Aorta (tissue), 5 donors: ENCODE measurements at places on chromosomes 12 and 14. TPM values are rescaled to one million over a fixed set of nuclear protein-coding genes. Genes with fewer than 3 reads are reported as not detected.

Gene KRT74
- polyA plus RNA-seq, result not detected

- DNase-seq, result no peak
These were observed 2.9 kb upstream of the COL2A1 start for GRCh38 chr12:48007206-48007605.

GRCh38 chr14:22184157-22184829 lies 404.7 kb downstream of the DAD1 start:
- no peak for DNase-seq

- DNase-seq, result no peak
These were observed 154.8 kb downstream of the PTCSC3 start for GRCh38 chr14:36021591-36022320.

Gene CHURC1
- 76.4 TPM for polyA plus RNA-seq

DNA sequence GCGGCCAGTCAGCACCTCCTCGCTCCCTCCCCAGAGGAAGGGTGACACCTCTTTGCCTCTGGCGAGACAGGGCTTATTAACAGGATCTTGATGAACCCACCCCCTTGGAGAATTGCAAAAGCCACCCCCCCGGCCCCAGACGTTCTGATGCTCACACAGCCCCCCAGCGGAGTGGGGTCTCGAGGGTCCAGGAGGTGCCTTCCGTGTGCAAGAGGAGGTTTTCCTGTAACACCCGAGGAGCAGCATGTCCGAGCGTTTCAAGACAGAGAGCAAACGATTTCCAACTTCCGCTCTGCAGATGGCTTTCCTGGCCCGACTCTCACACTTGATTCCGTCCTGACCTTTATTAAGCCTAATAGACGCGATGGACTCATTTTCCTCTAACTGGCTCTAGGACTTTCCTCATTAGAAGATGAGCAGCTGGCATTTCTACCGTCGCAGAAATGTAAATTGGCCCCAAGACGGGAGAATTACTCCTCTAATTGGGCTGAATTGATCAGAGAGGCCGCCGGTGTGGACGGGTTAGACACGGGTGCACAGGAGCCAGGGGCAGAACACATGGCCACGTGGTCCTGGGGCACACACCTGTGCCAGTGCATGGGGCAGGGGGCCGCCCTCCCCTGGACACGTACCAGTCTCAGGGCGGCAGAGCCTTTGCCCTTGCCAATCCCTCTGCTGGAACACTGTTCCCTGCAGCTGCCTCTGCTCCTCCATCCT lies 84.4 kb downstream of the NOC4L start:
- peak; percentile 68 for DNase-seq

Gene ST8SIA1
- 10.4 TPM for polyA plus RNA-seq

DNA sequence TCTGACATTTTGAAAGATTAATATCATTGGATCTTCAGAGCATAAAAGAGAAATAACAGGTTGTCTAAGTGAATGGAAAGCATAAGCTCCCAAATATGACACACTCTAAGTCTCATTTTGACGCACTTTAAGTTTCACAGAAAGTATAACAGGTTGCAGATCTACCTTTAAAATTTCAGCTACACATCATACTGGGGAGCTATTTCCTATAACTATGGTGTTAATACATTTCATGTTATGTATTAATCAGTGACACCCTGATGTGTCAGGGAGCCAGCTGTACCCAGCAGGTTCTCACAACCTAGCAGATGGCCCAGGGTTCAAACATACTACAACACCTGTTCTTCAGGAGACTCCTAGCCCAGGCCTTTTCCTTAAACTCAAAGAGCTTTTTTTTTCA lies 31.1 kb upstream of the TMX1 start:
- no peak for DNase-seq
